ENCODE measurements at places on chromosomes 6 and 20.
A peak's percentile ranks its signal among the peaks of the same experiment; 100 is the strongest.

DNA sequence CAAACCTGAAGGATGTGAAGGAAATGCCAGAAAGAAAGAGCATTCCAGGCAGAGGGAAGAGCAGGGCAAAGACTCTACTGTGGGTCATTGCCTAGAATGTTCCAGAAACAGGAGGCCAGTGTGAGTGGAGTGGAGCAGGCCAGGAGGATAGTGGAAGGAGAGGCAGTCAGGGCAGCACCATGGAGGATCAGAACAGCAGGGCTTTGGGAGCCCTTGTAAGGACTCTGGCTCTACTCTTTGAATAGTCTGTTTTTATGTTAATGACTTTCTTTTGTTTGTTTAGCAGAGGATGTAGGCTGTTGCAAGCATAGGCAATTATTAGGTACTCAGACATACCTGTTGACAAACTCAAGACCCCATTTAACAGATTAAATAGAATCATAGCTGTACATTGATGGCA, 23.6 kb upstream of the FBXL4 start:
- DNase-seq, result no peak

DNA sequence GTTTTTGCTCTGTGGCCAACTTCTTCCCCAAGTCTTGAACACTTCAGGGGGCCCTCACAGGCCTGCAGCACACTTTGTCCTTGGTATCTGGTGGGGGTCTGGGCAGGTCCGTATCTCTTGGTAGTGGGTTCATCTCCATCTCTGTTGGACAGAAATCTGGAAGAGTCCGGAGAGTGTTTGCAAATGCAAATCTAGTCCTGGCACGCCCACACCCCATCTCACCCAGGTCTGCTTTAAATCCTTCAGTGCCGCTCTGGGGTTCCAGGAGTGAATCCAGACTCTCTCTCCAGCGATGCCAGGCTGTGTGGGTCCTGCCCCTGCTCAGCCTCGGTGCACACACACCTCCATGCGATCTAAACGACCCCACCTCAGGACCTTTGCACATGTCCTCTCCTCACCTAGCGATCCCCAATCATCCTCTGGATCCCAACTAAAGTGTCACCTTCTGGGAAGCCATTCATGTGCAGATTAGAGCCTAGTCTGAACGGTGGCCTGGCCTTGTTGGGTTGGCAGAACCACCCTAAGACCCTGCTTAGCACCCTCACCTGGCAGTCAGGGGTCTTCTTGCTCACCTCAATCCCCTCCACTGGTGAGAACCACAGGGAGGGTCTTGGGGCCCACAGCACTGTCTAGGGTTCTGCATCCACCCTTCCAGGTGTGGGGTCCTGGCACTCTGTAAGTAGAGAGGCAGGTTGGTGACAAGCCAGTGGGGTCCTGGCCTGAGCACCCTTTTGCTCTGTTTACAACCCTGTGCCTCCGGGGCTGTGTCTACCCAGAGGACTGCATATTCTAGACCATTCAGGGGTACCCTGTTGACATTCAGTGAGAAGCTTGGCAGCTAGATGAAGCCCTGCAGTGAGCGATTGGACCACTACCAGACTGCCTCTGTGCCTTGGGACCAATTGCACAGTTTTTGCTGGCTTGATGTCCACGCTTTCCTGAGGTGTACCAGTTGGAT, 100.8 kb downstream of the SYCP2 start:
- DNase-seq, result no peak

- DNase-seq, result peak; percentile 73
Measured at GRCh38 chr20:35489717-35490116, 34.3 kb downstream of the CEP250 start.

DNA sequence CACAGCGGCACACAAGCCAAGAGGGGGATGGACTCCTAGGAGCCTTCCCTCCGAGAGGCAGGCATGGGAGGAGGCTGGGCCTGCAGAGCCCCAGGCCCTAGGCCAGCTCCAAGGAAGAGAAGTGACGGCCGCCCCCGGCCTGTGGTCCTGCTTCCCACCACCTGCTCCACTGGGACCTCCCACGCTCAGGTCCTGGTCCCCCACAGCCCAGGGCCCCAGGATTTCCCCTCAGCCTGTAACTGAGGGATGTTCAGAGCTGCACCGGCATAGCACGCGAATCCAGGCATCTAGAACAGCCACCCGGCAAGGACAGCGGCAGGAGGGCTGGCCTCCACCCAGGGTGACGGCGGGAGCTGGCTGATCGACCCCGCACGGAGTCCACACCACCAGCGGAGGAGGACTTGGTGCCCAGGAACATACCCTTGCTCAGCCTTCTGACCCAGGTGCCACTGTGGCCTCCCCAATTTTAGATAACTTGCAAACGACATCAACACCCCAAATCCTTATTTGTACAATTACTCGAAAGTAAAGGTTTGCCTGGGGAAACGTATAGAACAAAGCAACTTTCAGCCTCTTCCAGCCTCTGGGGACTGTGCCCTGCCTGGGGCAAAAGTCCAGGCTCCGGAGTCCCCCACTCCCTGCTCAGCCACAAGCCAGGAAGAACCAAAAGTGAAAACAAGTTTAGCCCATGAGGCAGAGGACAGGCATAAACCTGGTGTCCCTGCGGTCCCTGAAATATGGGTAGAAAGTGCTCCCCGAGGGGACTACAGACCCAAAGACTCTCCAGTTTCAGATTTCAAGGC, 3.5 kb downstream of the GATA5 start:
- no peak for DNase-seq

DNA sequence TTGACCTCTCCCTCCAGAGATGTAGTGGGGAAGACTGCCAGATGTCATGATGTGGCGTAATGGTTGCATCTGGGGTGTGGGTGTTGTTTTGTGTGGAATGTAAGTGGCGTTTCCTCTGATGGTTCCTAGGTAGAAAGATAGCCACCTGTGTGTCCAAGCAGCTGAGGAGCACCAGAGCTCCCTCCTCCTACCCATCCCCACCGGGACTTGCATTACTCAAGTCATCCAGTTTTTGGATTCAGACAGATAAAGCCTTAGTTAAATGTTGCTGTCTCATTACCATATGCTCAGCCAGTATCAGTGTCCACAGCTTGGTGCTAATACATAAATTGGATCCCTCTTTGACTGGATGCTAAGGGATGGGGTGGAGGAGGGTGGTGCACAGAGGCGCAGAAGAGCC, 282.3 kb downstream of the TBC1D7 start:
- DNase-seq, result peak; percentile 27

DNA sequence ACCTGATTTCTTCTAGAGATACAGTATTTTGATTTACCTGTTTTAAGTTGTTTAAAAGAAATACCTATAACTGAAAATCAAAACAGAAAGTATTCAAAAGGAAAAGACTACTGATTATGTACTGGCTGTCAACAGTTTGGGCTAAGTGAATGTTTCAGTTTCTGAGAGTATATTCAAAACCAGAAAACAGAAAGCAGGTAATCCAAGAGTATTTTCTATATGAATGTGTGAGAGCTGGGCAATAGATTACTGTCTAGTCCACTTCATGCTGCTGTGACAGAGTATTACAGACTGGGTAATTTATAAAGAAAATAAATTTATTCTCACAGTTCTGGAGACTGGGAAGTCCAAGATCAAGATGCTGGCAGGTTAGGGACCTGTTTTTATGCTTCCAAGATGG, 261.0 kb downstream of the ARHGAP18 start:
- no peak for DNase-seq

DNA sequence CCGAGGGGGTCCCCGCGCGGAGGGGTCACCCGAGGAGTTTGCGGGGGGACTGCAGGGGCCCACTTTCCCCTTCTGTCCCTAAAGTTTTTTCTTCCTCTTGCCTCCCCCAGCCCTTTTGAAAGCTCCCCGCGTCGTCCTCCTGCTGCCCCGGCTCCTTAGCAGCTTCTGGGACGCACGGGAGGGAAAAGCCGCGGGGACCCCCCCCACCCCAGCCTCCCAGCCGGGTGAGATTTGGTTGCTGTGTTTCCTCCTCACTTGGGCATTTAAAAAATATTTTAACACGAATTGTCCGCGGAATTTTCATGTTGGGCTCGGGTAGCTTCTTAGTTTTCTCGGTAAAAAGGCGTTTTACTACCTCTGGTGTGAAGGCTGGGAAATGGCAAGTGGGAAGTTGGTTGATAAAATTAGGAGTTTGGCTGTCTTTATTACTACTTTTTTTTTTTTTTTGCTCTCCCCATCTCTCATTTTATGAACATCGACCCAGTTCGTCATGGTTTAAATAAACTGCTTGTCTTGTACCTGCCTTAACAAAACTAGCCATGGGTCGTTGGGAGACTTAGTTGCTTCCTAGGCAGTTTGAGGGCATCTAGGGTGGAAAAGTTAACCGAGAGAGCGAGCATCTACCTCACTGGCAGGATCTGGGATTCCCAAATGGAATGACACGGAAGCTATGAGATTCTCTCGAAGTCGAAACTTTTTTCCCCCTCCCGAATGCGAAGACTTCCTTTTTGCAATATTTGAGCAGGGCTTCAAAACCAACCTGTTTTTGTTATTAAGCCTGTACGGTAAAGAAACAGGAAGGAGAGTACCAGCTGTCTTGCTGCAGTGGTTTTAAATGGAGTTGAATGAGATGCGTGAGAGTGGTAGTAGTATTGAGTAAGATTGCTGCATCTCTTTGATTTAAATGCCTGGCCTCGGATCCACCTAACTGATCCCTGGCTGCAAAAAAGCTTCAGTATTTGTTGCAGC, 868 bp downstream of the NCOA3 start:
- peak; percentile 73 for DNase-seq
